Right renal cortex interstitium (tissue), 3 donors: ENCODE measurements at places on chromosomes 5 and 9. TPM values are rescaled to one million over a fixed set of nuclear protein-coding genes. Genes with fewer than 3 reads are reported as not detected.

LCN10 gene
- polyA plus RNA-seq, result 1.2 TPM

GLRA1 gene
- polyA plus RNA-seq, result not detected

UCK1 gene
- polyA plus RNA-seq, result 43.6 TPM

C6 gene
- 2.9 TPM for polyA plus RNA-seq

IFNK gene
- not detected for polyA plus RNA-seq

PDLIM4 gene
- polyA plus RNA-seq, result 13.0 TPM

RAD17 gene
- polyA plus RNA-seq, result 39.3 TPM

FAM81B gene
- polyA plus RNA-seq, result 7.4 TPM

CYSRT1 gene
- 6.6 TPM for polyA plus RNA-seq

NLN gene
- 35.1 TPM for polyA plus RNA-seq

IL4 gene
- not detected for polyA plus RNA-seq

SIT1 gene
- polyA plus RNA-seq, result 0.29 TPM

VAV2 gene
- 34.8 TPM for polyA plus RNA-seq

PCDHB5 gene
- polyA plus RNA-seq, result 8.5 TPM

DPP7 gene
- 11.8 TPM for polyA plus RNA-seq

ADAMTS6 gene
- 1.3 TPM for polyA plus RNA-seq

SSBP2 gene
- polyA plus RNA-seq, result 99.0 TPM

DAB2IP gene
- 43.8 TPM for polyA plus RNA-seq

CCDC152 gene
- polyA plus RNA-seq, result 15.4 TPM

ARHGEF28 gene
- 50.6 TPM for polyA plus RNA-seq

CDC20B gene
- polyA plus RNA-seq, result 0.69 TPM

TRPM3 gene
- 13.0 TPM for polyA plus RNA-seq
